ENCODE measurements at places on chromosomes 7 and 10.

- no peak for DNase-seq
Measured at GRCh38 chr10:126759531-126759930, 89.0 kb upstream of the C10orf90 start.

GRCh38 chr7:149559711-149560110 lies 62.1 kb upstream of the ZNF746 start:
- no peak for DNase-seq

GRCh38 chr7:47953822-47954221 lies 5.6 kb upstream of the PKD1L1 start:
- DNase-seq, result no peak

DNA sequence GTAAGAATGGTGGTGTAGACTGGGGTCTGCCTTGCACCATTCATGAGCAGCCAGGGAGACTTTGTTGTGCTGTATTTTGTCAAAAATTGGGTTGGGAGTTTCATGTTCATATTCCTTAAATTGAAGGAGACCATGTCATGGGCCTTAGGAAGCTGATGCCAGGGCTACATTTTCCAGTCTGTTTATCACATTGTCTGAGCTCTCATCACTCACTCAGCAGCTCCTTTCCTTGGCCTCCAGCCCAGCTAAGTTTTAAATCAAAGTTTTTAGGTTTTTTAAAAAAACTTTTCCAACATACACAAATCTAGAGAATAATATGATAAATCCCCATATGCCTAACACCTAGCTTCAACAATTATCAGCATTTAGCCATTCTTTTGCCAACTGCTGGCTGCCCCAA lies 12.6 kb upstream of the FAM13C start:
- no peak for DNase-seq

DNA sequence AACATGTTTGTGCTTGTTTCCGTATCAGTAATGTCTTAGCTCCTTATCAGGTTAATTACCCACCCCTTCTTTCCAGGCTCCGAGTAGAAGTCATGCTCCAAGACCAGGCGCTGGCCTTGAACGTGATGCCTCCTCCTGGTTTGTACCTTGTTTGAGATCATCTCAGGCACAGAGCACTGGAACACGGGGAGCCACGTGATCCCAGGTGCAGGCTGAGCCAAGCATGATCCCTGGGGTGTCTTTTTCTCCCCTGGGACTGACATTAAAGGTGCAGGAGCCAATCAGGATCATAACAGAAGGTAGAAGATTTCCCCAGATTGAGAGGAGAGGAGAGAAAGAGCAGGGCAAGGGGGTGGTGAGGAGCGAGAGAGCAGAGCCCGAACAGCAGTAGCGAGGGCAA lies 626.1 kb upstream of the GALNT17 start:
- no peak for DNase-seq

DNA sequence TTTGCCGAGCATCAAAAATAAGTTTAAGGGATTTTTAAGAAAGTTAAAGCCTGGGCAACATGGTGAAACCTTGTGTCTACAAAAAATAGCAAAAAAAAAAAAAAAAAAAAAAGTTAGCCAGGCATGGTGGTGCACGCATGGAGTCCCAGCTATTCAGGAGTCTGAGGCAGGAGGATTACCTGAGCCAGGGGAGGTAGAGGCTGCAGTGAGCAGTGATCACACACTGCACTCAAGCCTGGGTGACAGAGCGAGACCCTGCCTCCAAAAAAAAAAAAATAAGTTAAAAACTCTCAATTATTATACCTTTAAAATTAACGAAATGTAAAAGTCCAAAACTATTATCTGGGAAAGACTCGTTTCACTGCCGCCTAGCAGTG lies 35.0 kb upstream of the DAGLB start:
- DNase-seq, result no peak

- DNase-seq, result no peak
Measured at GRCh38 chr10:128912568-128913311, 554.3 kb upstream of the MGMT start.

GRCh38 chr10:116722736-116723427 lies 19.5 kb downstream of the HSPA12A start:
- no peak for DNase-seq

DNA sequence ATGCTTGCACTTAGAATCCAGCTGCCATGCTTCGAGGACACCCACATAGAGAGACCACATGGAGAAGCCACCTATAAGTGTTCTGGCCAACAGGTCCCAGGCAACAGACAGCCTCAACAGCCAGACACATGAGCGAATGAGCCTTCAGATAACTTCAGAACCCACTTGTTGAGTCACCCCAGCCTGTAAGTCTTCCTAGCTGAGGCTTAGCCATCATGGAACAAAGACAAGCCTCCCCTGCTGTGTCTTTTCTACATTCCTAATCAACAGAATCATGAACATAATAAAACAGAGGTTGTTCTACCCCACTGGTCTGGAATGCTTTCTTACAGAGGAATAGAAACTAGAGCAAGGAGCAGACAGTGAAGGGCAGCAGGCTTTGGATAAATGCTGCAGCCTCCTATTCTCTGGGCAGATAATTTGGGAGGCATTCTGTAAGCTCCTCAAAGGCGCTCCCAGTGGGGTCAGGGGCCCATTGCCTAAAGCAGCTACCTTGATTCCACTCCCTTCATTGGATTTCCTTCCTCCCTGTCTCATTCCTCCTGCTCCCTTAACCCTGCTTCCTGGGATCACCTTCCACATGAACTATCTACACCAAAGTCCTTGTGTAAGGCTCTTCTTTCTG lies 4.6 kb downstream of the TLL2 start:
- DNase-seq, result no peak

GRCh38 chr10:132322586-132323048 lies 9.4 kb upstream of the LRRC27 start:
- DNase-seq, result no peak
